ENCODE measurements at places on chromosomes 5 and 9.

DNA sequence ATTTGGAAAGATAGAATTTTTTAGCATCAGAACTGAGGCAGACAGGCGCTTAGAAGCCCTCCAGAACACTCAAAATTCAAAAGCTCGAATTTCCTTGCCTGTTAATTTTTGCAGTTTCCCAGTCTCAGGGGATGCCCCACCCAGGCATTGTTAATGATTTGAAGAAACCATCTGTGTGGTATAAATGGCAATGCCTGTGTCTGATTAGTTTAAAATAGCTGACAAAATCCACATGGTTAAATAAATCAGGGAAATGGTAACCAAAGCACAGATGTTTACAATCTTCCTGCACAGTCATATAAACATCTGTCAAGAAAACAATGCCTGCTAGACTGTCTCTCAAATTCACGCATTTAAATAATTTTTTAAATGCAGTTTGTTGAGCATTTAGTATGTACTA lies 185.2 kb upstream of the RGMB start:
- no peak for DNase-seq

- no peak for DNase-seq
Measured at GRCh38 chr9:120740132-120740531, 25.9 kb upstream of the MEGF9 start.

- DNase-seq: peak; percentile 56
Measured at GRCh38 chr9:137272241-137273094, 5.1 kb upstream of the TOR4A start.

DNA sequence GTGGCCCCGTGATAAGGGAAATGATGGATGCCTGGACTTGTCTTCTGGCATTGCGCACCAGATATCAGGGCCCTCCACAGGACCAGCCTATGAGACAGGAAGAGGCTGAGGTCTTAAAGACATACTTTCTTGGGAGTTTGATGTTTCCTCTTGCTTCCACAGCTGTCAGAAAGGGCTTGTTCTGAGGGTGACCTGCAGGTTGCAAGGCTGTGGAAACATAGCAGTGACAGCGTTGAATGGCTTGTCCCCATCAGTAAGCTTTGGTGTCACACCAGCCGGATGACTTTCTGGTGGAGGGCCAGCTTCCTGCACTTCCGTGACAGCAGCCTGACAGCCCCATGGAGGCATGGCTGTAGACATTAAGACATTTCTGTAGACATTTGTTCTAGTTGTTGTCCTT lies 143.2 kb downstream of the C9orf152 start:
- no peak for DNase-seq

DNA sequence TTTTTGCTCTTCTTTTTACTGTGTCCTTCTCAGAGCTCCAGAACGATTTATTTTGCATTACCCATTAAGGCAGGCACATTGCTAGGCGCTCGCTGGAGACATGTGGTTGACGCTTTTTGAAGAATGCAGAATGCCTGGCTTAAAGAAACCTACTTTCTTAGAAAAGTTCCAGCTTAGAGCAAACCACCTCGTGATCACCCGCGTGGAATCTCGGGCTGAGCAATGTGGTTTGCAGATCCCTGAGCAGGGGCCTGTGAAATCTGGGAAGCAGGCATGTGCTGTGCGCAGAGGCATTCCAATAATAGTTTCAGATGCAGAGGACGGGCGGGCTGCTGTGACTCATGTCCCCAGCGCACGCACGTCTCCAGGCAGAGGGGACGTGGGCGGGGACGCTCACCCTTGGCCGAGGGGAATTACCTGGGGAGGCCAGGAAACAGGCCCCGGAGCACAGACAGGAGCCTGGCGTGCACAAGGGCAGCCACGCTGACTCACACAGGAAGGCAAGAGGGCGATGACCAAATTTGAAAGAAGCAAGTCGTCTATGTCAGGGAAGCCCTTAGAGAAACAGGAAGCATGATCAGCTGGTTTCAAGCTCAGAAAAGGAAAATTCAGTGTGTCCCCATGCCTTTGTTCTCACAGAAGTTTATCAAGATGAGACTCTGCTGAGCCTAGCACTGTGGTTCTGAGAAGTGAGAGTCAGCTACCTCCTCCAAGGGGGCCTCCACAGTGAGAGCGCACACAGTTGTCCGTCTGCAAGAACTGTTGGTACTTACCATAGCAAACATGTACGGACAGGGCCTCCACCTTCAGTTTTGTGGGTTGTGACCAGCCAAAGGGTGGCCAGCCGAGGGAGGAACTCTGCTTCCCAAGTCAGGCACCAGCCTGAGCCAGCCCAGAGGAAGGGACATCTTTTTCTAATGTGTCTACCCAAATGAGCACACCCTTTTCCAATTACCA lies 218.6 kb downstream of the PIK3R1 start:
- no peak for DNase-seq

DNA sequence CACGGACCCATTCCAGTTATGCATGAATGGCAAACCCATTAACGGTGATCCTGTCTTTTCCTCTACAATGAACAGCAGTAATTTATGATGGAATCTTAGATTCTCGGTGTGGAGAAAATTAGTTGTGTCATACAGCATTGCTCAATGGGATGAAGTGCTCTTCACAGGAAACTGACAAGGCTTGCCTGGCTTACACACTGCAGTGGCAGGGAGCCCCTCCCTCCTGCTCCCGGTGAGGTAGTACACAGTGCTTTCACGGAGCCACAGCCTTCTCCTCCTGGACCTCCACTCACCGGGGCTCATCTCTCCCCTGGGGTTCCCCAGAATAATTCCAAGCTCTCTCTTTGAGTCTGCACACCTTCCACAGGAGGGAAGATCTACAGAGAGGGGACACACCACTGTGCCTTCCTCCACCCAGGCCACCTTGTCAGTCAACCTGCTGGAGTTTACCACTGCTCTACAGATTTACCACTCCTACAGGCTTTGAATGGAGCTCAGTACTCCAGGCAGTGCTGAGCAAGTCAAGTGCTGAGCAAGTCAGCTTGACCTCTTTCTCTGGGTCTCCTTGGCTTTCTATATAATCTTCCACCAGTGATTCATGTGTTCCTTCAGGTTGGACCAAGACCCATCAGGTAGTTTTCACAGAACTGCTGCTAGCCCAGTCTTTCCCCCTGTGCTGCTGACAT lies 59.1 kb upstream of the TBC1D2 start:
- DNase-seq: no peak

- no peak for DNase-seq
Measured at GRCh38 chr5:97363577-97363976, 180.5 kb upstream of the RIOK2 start.
